Activated T-helper 9 cell treated with anti-CD3 and anti-CD28 coated beads, Interleukin-2, amount 50 U/mL, for 16 hours (primary cell): ENCODE measurements at places on chromosomes 1 and 21.

DNA sequence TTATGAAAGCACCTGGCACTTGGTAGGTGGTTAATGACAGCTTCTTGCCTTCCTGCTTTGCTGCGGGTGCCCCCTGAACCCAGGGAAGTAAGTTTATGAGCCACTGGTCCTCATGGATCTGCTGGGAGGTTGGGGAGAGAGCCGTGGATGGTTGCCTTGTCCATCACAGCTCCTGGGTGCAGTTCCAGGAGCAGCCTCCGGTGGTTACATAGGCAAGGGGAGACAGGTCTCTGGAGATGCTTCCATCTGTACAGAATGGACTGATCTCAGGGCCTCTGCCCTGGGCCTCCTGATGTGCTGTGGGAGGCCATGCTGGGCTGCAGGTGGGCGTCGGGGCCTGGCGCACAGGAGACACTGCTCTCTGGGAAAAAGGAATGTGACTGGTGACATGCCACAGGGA, 31.6 kb upstream of the ARHGEF10L start:
- no peak for DNase-seq

DNA sequence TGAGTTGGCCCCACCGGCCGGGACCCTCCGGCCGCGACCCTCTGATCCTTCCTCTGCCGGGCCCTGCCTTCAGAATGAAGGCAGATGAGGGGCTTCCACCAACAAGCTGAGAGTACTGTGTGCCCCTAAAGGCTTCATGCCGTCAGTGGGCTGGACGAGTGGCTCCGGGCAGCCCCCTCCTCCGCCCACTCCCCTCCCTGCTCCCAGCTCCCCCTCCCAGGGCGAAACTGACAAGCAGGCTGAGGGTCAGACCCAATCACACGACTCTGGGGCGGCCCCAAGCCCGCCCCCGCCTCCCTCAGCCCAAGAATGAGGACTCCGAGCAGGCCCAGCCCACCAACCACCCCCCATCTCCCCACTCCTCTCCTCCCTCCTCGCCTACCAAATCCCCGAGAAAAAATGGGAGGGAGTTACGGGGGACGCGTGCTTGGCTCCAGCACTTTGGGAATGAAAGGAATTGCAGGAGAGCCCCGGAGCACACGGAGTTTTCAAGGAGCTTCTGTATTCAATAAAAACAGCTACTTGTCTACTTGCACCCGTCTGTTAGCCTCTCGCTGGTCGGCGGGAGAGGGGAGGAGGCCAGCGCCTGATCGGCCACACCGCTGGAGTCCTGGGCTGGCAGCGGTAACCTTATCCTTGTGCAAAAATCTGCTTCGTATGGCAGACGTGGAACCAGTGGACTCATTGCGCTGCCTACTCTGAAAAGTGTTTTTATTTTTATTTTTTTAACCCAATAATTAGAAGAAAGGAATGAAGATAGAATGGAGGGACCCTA, at the start of gene COL11A1:
TSS of gene COL11A1 (minus strand) at position 147 of the 775 bp plus-strand sequence. CDS start 344 bp downstream, outside the sequence.
- no peak for DNase-seq

GRCh38 chr1:177137814-177138213, 26.7 kb downstream of the ASTN1 start:
- no peak for DNase-seq

GRCh38 chr1:233679591-233680373, 65.9 kb downstream of the KCNK1 start:
- DNase-seq = no peak

- no peak for DNase-seq
These were observed 27.2 kb upstream of the TRIM67 start for GRCh38 chr1:231134624-231135023.

GRCh38 chr1:99727575-99728185, 38.8 kb downstream of the FRRS1 start:
- DNase-seq = no peak

- no peak for DNase-seq
These were observed 915.2 kb downstream of the TTLL7 start for GRCh38 chr1:83083589-83084224.

- DNase-seq = no peak
These were observed 1643.8 kb downstream of the MRPL39 start for GRCh38 chr21:23963454-23963853.

DNA sequence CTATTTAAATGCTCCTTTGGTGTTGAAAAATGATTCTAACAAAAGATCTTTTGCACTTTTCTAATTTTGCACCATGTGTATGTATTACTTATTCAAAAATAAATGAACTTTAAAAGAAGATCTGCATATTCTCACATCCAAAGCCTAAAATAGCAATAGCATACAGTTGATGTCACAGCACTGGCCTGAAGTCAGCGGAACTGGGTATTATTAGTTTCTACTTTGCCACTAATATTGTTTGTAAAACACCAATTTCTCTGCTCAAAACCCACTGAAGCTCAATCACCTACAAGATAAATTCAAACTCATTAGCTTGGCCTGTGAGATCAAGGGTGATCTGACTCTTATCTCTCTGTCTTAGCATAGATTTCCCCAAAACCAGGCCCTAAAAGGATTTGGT, 34.5 kb upstream of the BCAR3 start:
- DNase-seq = no peak

DNA sequence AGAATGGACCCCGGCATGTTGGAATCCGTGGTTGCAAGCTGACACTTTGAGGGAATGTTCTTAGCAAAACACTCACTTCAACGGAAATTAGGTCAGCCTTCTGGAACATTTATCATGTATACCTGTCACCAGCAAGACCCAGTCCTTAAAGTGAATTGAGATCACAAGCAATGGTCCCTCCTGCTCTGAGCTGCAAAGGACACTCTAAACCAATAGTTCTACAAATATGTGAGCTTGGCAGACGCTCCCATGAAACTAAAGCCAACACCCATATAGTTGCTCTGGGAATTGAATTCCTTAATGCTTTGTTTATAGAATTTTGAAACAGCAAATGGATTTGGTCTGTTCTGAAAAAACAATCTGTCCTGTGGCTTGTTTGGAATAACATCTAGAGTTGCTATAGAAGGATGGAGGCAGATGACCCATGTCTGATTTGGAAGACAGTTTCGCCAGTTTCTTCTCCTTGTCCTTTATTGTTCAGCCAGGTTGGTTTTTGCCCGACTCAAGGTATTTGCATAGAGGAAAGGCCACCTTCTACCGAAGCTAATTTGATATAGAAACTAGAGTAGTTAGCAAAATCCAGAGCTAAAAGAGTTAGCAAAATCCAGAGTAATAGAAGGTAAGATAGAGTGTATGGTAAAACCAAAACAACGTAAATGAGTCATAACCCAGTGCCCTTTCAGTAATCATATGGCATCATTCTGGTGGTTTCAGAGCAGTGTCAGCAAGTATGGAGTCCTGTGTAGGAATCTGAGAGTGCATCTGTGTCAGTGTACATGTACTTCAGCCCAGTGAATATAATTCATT, 236.2 kb downstream of the NFIA start:
- DNase-seq = no peak

GRCh38 chr1:113552244-113552643, 161.9 kb downstream of the MAGI3 start:
- no peak for DNase-seq

- DNase-seq = no peak
These were observed 287.3 kb downstream of the PTPRU start for GRCh38 chr1:29523576-29523975.

DNA sequence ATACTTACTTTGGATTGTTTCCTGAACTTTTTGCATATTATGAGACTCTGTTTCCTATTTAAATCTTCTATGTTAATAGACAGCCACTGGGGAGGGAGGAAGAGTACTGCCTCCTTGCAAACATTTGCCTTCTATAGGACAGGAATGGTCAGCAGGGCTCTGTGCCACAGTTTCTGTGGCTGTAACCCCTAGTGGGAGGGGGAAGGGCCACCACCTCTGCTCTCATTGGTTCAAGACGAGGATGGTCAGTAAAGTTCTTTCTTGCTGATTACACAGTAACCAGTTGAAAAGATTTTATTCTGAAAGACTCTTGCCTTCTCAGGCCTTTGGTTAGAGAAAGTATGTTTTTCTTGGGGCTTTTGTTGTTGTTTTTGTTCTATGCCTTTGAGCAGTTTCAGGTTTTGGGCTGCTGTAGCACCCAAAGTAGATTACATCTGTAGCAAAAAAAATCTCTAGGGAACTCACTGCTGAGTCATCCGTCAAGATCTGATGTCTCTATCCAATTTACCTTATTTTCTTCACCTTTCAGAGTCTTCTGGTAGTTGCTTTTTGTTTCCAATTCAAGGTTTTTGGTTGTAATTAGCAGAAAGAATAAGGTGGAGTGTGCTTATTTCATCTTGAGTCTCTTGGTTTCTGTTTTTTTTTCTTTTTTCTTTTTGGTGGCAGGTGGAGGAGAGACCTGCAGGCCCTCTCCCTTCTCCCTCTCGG, 23.1 kb downstream of the SLC35A3 start:
- no peak for DNase-seq

GRCh38 chr21:44955798-44956175, 16.0 kb downstream of the SLX9 start:
- no peak for DNase-seq

- DNase-seq = no peak
These were observed at the start of gene CFAP74 for GRCh38 chr1:2003541-2004131. TSS of gene CFAP74 (minus strand) at chr1:2003786. CDS start at chr1:1990956, 12,830 bp downstream.

DNA sequence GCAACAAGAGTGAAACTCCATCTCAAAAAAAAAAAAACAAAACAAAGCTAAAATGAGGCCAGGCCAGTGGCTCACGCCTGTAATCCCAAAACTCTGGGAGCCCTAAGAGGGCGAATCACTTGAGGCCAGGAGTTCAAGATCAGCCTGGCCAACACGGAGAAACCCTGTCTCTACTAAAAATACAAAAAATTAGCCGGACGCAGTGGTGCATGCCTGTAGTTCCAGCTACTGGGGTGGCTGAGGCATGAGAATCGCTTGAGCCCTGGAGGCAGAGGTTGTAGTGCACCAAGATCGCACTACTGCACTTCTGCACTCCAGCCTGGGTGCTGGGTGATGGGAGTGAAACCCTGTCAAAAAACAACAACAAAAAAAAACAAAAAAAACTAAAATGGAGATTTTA, 191.2 kb upstream of the SGIP1 start:
- no peak for DNase-seq

DNA sequence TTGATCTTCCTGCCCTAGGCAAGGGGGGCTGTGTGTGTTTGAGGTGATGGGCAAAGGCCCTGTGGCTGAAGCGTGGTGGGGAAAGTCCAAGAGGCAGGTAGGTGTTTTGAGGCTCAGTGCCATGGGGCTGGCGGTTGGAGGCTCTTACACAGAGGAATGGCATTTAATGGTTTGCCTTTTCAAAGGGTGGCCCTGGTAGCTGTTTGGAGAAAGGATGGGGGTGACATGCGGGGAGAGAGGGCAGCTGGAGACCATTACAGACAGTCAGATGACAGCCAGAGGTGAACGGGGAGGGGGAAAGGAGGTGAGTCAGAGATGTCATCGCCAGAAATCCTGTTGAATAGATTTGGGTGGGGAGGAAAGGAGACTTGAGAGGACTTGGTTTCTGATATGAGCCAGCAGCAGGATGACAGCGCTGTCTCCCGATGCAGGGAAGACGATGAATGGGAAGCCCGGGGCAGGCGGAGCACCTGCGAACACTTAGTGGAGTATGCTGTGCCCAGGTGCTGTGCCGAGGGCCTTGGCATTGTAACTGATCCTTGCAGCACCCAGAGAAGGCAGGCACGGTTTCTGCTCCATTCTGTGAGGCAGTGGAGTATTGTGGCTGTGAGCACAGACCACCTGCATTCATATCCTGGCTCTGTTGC, 56.3 kb downstream of the MAN1C1 start:
- no peak for DNase-seq

DNA sequence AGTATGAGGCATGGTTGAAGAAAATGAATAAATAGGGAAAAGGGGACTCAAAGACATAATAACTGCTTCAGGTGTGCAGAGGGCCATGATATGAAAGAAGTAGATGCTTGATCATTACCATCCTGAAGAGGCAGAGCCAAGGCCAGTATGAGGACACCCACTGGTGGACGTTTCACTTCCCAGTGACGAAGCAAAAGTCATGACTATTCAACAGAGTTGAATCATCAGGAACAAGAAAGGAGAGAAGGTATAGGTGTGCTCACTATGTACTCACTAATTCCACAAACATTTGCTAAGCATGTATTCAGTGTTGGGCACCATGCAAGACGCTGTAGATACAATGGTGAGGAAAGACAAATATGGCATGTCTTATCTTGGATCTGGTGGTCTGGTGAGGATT, 319.2 kb upstream of the RUNX1 start:
- no peak for DNase-seq

- DNase-seq = no peak
These were observed 75.4 kb downstream of the TENT5C start for GRCh38 chr1:117681093-117681900.

- DNase-seq = no peak
These were observed 38.6 kb downstream of the PKP1 start for GRCh38 chr1:201321826-201322390.

DNA sequence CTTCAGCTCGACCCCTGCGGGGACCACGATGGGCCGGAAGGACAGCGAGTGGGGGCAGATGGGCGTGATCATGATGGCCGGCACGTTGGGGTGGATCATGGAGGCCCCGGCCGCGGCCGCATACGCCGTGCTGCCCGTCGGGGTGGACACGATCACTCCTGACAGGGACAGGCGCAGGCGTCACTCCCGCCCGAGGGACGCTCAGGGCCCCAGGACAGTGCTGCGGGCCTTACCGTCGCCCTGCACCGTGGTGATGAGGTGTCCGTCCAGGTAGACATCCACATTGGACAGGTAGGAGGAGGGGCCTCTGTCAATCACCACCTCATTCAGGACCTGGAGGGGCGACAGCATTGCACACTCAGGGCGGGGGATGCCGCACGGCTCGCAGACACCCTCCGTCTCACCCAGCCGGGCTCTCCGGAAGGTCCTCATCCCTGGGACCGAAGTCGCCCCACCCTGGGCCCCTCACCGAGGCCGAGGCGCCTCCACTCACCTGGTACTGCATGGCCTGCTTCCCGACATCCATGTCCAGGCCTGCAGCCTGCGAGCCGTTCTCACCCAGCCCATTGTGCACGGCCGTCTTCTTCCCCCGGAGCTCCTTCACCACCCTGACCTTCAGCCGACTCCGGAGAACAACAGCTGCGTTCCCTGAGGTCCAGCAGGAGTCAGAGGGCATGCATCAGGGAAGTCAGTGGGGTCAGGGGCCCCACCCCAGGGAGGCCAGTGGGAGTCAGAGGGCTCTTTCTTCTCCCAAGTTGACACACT, 24.0 kb downstream of the NADK start:
- DNase-seq = no peak
